Stimulated activated CD8-positive, alpha-beta memory T cell treated with anti-CD3 and anti-CD28 coated beads, Interleukin-4, amount 100 ng/mL, for 4 hours (primary cell): ENCODE measurements at places on chromosomes 4 and X.

- DNase-seq: no peak
Measured at GRCh38 chr4:38805530-38806145, 1.0 kb upstream of the TLR1 start.

DNA sequence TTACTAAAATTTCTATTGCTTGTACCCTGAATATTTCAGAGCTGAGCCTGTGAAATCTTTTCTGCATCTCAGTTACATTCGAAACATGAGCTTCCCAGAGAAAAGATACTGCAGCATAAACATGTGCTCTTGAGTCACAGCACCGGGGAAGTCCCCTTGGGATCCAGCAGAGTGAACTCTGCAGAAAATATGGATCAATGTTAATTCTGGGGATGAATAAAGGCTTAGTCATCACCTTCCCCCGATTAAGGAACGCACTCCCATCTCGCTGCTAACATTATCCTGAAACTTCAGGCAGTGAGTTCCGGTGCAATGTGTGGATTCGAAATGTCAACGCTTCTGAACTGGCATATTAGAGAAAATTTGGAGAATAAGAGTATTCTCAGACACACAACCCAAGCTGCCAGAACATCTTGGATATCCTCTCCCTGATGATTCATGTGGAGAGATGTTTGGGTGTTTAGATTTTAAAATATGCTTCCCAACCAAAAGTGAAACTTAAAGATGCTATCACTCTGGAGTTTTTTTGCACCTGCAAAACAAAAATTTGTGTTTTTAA, 90.8 kb downstream of the IRF2 start:
- DNase-seq: no peak

DNA sequence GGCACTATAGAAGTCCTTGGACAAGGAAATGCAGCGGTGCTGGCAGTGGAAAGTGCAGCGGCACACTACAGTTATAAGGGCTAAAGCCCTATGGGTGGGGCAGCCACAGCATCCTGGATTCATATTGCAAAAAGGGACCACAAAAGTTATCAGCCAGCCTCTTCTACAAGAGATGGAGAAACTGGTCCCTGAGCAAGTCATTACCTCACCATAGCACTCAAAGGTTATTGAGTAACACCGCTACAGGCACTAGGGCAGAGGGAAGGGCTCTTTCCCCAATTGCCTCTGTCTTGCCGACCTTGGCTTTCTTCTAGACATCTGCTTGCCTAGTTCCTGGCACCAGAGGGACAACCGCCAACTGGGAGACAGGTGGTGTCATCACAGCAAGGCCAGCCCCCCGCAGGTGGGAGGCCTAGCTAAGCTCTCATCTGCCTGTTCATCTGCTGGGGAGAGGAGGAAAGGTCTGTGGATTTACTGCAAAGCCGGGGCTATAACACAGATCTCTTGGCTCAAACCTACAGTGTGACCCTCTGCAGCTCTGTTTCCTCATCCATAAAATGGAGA, 600.0 kb downstream of the BCOR start:
- no peak for DNase-seq

- DNase-seq: no peak
Measured at GRCh38 chrX:18994713-18995112, 10.8 kb upstream of the PHKA2 start.
